ENCODE measurements at places on chromosomes 1 and 21.

GRCh38 chr1:20108366-20109123, 10.8 kb downstream of the PLA2G2D start:
- DNase-seq, result no peak

- DNase-seq, result no peak
These were observed 101.3 kb downstream of the FAF1 start for GRCh38 chr1:50858761-50859160.

DNA sequence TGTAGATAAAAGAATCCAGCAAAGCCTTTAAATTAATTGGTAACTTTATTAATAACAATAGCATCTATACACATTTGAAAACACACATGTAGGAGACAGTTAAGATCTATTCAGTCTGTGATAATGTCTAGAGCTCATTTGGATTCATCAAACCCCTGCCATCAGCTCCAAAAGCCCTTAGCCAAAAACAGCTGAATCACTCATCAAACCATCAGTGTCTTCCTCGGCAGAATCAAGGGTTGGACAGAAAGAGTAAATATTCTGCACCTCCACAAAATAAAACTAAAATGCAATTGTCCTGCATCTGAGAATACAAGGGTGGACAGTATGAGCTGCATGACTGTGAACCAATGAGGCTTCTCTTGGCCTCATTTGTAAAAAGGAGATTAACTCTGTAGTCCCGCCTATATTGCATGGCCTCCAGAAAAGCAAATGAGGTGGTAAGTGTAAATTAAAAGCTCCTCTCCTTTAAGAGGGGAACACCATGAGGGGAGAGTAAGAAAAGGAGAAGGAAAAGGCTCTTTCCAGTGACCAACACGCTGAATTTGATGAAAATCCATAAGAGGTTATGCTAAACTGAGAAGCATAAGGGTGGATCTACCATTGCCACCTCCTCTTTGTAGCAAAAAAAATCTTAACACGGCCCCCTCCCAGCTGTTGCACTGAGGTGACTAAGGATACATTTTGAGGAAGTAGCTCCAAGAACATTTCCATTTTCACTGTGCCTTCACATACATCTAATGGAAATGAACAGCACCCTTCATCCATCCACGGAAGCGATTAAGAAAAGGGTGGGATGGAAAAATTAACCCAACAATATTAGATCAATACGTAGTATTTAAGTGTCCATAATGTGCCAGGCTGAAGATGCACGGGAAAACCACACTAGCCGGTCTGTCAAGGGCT, 14.7 kb upstream of the BOLA1 start:
- DNase-seq, result no peak

GRCh38 chr1:156143765-156144489, 9.5 kb upstream of the SEMA4A start:
- no peak for DNase-seq
